ENCODE measurements at places on chromosomes 2 and 18.
A peak's percentile ranks its signal among the peaks of the same experiment; 100 is the strongest.

DNA sequence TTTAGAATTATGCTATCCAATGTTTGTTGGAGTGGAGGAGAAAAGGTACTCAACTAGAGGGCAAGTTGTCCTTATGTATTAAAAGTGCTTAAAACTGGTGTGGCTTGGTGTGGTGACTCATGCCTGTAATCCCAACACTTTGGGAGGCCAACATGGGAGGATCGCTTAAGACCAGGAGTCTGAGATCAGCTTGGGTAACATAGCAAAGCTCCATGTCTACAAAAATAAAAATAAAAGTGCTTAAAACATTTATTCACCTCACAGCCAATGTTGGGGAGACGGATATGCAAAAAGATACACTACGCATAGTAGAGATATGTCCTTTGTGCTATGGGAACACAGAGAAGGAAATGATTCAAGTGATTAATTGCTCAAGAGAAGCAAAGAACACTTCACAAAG, 19.3 kb upstream of the TNFAIP6 start:
- DNase-seq = no peak

- no peak for DNase-seq
These were observed 254.6 kb upstream of the RBBP8 start for GRCh38 chr18:22678486-22678885.

GRCh38 chr2:183068561-183068960, 10.0 kb upstream of the DUSP19 start:
- no peak for DNase-seq

DNA sequence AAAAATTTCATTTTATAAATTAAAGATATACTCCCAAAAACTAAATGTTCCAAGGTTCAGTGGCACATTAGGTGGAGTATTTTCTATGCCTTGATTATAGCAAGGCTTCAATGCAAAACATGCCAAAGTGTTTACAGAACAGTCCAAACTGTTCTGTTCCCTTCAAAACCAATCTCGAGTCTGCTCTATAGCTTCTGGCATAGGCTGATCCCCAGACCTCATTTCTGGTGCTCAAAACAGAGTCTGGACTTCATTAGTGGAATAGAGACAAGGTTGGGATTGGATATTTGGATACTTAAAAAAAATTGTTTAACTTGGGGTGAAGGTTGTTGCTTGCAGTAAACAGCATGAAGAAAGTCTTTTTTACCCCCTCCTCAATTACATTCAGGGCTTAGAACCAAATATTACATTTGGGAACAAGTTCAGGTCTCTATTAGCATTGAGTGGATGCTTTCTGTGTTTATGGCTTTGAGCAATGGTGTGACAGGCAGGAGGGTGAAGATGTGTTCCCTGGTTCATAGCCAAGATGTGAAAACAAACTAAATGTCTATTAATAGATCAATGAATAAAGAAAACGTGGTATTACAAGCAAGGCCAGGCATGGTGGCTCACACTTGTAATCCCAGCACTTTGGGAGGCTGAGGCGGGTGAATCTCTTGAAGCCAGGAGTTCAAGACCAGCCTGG, 208.1 kb upstream of the RND3 start:
- DNase-seq = no peak

- DNase-seq = no peak
These were observed 8.7 kb downstream of the GALNT14 start for GRCh38 chr2:31129375-31130171.

GRCh38 chr18:75036917-75037688, 171.8 kb downstream of the PTGR3 start:
- no peak for DNase-seq

GRCh38 chr2:53510401-53510800, 257.2 kb upstream of the CHAC2 start:
- no peak for DNase-seq

DNA sequence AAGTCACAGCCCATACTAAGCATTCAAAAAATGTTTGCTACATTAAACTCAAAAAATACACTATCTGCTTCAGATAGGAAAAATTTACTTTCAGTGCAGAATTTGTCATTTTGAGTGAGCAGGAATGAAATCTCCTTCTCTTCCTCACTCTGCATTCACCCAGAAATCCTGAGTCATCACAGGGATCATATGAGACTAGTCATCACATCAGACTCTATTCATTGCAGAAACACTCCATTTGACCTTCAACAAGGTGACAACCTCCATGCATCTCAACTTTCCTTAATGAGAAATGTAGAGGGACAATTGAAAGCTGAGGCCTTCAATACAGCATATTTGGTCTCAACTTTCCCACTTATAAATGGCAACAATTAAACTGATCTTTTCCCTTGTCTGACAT, 130.4 kb upstream of the CYP26B1 start:
- DNase-seq = no peak

- DNase-seq = peak; percentile 55
These were observed 25.9 kb downstream of the MROH2A start for GRCh38 chr2:233803994-233804393.

- no peak for DNase-seq
These were observed 98.5 kb downstream of the ATAD2B start for GRCh38 chr2:23828256-23828980.

- no peak for DNase-seq
These were observed 96.8 kb downstream of the UBE2E3 start for GRCh38 chr2:181077128-181077709.

DNA sequence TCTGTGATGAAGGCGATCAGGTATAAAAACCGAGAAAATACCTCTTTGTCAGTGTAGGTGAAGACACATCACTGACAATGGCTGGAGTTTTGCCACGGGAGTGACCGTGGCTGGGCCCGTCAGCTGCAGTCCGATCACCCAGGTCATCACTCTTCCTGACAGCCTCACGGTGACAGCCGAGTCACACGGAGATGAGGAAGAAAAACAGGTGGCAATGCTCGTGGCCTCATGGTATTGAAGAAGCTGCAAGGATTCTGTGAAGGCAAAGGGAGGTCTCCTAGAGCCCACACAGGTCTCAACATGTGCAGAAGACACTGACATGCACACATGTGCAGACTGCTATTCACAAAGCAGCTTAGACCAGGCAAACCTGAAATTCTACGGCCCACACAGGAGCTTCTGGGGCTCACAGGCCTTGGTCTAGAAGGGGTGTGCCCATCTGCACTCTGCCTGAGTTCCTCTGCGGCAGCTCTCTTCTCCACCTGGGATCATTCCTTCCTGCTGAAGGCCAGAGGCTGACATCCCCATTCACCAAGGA, 7.4 kb downstream of the COPS9 start:
- DNase-seq = peak; percentile 69
